ENCODE measurements at places on chromosomes 3 and 15.
A peak's percentile ranks its signal among the peaks of the same experiment; 100 is the strongest.

- DNase-seq, result peak; percentile 7
These were observed 572 bp downstream of the DNAJB11 start for GRCh38 chr3:186570941-186571643.

- DNase-seq, result peak; percentile 93
These were observed 43.0 kb downstream of the FLNB start for GRCh38 chr3:58051196-58051595.

DNA sequence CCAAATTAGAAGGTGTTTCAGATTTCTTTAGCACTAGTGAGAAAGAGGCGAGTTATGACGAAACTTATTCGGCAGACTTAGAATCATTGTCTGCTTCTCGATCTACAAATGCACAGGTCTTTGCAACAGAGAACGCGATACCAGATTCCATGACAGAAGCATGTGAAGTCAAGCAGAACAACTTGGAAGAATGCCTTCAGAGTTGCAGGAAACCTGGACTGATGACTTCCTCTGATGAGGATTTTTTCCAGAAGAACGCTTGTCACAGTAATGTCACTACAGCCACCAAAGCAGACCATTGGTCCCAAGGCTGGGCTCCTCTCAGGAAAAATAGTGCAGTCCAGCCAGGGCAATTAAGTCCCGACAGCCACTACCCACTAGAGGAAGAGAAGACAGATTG, 50.6 kb downstream of the CDAN1 start:
- DNase-seq, result no peak

DNA sequence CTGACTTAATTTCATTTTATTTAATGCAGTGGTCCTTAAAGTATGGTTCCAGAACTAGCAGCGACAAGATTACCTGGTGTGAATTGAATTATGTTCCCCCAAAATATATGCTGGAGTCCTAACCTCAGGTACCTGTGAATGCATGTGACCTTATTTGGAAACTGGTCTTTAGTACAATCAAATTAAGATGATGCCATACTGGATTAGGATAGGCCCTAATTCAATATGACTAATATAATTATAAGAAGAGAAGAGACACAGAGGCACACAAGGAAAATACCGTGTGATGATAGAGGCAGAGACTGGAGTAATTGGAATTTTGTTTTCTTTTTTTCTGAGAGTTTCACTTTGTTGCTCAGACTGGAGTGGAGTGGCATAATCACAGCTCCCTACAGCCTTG, 12.6 kb upstream of the SPATA16 start:
- no peak for DNase-seq

GRCh38 chr3:24598695-24599470, 104.2 kb upstream of the THRB start:
- DNase-seq, result no peak

GRCh38 chr3:5423076-5423475, 235.6 kb downstream of the EDEM1 start:
- peak; percentile 21 for DNase-seq

DNA sequence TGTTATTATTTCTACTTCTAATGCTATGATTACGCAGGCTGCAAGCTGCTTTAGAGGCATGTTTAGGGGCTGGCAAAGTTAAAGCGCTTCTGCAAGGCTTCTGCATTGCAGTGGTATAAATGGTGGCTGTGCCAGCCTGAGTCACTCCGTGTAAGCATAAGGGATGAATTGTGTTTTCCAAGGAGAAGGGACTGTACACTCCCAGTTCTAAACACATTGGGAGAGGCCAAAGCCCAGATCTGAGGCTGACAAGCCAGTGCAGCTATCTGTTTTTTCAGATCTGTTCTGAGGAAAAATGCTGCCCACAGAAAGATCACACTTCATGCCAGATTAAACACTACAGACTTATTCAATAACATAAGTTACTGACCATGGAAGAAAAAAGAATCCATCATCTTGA, 83.8 kb downstream of the PRICKLE2 start:
- DNase-seq, result no peak

Measured in NB4 (cell line).